Activated CD8-positive, alpha-beta memory T cell treated with anti-CD3 and anti-CD28 coated beads for 4 hours (primary cell): ENCODE measurements at places on chromosomes 13 and 19.

- DNase-seq: no peak
These were observed 8.7 kb downstream of the BRD4 start for GRCh38 chr19:15323496-15324235.

GRCh38 chr13:27415116-27415515, 9.3 kb upstream of the GTF3A start:
- DNase-seq: no peak

DNA sequence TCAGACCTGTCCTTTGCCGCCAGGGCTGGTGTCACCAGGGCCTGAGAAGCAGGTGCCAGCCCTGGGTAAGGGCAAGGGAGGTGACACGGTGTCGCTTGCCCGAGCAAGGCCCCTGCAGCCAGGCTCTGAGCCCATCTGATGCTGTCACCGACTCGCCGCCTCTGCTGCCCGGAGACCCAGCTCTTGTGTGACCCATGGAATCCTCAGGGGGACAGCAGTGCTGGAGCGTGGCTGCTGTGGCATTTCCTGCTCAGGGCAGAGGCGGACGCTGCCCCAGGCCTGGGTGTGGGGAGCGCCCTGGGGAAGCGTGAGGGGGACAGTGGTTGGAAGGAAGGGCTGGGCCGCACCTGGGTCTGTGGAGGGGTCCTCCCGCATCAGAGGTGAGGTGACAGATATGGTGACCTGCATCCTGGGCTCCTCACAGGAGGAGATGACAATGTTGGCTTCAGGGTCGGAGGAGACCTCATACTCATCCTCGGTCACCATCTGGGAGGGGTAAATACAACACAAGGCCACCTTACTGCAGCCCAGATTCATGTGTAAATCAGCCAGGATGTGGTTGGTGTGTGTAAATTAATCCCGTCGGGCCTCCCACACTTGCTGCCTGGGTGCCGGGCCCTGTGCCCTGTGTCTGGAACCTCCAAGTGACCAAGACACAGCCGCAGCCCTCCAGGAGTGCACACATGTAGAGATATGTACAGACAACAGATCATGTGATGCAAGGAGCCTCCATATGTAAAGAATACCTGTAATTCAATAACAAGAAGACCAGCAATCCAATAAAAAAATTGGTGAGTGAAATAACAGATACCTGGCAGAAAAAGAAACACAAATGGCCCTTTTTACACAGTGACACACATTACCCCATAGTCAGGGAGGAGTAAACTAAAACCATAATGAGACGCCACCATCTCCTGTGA, 27.6 kb upstream of the MATK start:
- no peak for DNase-seq

GRCh38 chr13:38309397-38309796, 40.3 kb upstream of the UFM1 start:
- no peak for DNase-seq

DNA sequence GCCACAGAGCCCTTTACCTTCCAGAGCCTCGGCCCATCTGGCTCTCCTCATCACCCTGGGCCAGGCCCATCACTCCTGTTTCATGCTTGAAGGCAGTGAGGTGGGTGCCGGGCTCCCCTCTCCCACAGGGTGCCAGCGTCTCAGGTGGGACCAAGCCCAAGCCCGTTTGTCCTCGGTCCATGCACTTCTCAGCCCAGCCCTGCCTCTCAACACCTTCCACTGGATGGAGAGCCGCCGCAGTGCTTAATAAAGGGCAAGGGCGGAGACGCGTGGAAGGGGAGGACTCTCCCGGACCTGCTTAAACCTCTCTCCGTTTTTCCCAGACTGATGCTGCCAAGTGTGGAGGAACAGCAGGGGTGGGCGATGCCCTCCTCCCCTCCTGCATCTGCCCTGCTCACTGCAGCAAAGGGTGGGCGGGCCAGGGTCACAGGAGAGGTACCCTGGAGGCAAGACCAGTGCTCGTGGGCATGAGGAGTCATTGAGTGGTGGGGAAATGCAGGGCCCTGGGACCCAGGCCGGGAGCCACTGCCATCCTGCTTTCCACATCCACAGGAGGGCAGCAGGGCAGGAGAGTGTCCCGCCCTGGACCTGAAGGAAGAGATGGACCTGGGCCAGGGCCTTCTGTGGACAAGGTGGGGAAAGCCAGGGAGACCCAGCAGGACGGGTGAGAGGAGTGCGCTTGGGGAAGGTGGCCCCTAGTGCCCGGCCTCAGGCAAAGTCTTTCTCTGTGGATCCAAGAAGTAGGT, 9.7 kb upstream of the ATP11A start:
- no peak for DNase-seq

DNA sequence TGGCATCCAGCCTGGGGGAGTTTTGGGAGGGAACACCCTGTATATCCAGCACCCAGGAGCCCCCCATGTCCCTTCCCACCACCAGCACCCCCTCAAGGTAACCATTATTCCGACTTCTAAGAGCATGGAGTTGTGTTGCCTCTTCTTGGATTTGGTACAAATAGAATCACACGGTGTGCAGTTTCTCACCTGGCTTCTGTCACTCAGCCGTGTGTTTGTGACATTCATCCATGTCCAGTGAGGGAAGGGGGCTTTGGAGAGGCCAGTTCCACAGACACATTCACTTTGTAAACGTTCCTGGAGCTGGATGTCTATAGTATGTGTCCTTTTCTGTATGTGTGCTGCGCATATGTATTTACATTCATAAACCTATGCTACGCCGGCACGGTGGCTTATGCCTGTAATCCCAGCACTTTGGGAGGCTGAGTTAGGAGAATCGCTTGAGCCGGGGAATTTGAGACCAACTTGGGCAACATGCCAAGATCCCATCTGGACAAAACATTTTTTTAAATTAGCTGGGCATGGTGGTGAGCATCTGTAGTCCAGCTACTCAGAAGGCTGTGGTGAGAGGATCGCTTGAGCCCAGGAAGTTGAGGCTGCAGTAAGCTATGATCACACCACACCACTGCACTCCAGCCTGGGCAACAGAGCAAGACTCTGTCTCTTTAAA, 36.6 kb downstream of the MYH14 start:
- no peak for DNase-seq

- DNase-seq: no peak
These were observed 1591.5 kb downstream of the PCDH9 start for GRCh38 chr13:65638572-65639168.
